ENCODE measurements at places on chromosomes 11 and 22. TPM values are rescaled to one million over a fixed set of nuclear protein-coding genes. Genes with fewer than 3 reads are reported as not detected.

DNA sequence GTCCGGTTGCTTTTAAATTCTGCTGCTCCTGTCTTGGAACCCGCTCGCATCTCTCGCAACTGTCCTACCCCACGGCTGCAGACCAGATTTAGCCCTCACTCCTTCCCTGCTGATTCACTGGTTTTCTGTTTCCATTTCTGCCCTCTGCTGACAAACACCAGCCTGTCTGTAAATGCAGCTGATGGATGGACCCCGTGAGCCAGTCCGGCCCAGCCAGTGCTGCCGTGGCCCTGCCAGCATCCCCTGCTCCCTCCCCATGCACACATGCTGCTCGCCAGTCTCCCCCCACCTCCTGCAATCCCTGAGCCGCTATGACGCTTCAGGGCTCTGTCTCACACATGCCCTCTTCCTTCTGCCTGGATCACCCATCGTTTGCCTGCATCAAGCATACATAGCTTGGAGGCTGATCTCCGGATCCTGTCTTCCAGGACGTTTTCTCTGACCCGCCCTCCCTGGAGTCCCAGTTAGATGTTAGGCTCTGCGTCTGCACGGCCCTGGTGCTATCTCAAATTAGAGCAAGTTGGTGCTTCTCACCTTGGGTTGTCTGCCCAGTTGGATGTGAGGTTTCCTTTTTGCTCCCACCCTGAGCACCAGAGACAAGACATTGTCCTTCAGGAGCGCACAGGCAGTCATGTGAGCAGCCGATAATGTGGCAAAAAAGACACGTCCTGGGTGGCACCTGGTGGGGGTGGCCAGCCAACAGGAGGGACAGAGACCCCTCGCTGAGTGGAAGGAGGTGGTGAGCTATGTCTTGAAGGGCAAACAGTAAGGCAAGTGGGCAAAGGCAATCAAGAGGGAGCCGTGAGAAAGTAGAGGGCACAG, 4.3 kb upstream of the ACR start:
- no peak for DNase-seq
- H3K27ac ChIP-seq, result no peak overlapping the region
- H3K27me3 ChIP-seq, result 0 out of 2 replicates have a peak, but pooled peaks cover 5% of the 10 kb centered on the region
- H3K4me1 ChIP-seq, result no peaks in the 10 kb centered on the region

- H3K27me3 ChIP-seq, result no peaks in the 10 kb centered on the region
- H3K27ac ChIP-seq, result no peak overlapping the region
- H3K36me3 ChIP-seq, result no peaks in the 10 kb centered on the region
- no peak overlapping the region for H3K4me3 ChIP-seq
Measured at GRCh38 chr22:33652615-33653014, 267.7 kb downstream of the LARGE1 start.

Gene SLC3A2
- 513 TPM for total RNA-seq

Gene CNTN5
- not detected for total RNA-seq

Gene YPEL1
- 8.3 TPM for total RNA-seq
